Common myeloid progenitor, CD34-positive (primary cell): ENCODE measurements at places on chromosomes 1 and 21.

GRCh38 chr1:155070721-155071569 is 7.4 kb downstream of the EFNA4 start:
- peak overlapping the region; percentile 56 for H3K4me3 ChIP-seq
- H3K4me1 ChIP-seq, result no peaks in the 10 kb centered on the region
- no peaks in the 10 kb centered on the region for H3K36me3 ChIP-seq
- no peaks in the 10 kb centered on the region for H3K27me3 ChIP-seq
- no peak overlapping the region for H3K27ac ChIP-seq
- DNase-seq, result peak; percentile 94

DNA sequence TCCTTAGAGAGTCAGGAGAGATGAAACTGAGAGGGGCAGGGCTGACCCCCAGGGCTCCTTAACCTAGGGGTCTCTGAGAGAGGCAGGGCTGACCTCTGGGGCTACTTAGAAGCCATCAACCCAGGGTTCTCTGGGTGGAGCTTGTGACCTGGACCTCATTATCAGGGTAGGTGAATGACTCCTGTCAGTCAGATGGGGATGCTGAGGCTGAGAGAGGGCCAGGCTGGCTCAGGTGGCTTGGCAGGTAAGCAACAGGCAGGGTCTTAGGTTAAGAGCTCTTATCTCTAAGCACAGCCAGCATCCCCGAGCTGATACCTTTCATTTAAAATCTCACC is 160.9 kb downstream of the PTPRU start:
- no peak for DNase-seq
- no peaks in the 10 kb centered on the region for H3K36me3 ChIP-seq
- H3K4me3 ChIP-seq, result no peak overlapping the region
- H3K4me1 ChIP-seq, result no peaks in the 10 kb centered on the region

- H3K27ac ChIP-seq, result no peak overlapping the region
- no peaks in the 10 kb centered on the region for H3K27me3 ChIP-seq
- H3K4me3 ChIP-seq, result no peak overlapping the region
- DNase-seq, result no peak
- H3K36me3 ChIP-seq, result no peaks in the 10 kb centered on the region
Observed at GRCh38 chr1:59438058-59438560, 141.2 kb downstream of the FGGY start.

- H3K27ac ChIP-seq, result no peak overlapping the region
- H3K36me3 ChIP-seq, result no peaks in the 10 kb centered on the region
- DNase-seq, result no peak
- peaks cover 3% of the 10 kb centered on the region for H3K4me1 ChIP-seq
- no peaks in the 10 kb centered on the region for H3K27me3 ChIP-seq
Observed at GRCh38 chr1:86696522-86696921, 7.9 kb upstream of the SH3GLB1 start.

GRCh38 chr1:101738475-101738874 is 258.3 kb downstream of the OLFM3 start:
- no peak for DNase-seq

- no peaks in the 10 kb centered on the region for H3K4me1 ChIP-seq
- no peaks in the 10 kb centered on the region for H3K27me3 ChIP-seq
- no peak overlapping the region for H3K27ac ChIP-seq
- no peak for DNase-seq
- no peak overlapping the region for H3K4me3 ChIP-seq
Observed at GRCh38 chr21:28344985-28345384, 647.7 kb downstream of the LTN1 start.

DNA sequence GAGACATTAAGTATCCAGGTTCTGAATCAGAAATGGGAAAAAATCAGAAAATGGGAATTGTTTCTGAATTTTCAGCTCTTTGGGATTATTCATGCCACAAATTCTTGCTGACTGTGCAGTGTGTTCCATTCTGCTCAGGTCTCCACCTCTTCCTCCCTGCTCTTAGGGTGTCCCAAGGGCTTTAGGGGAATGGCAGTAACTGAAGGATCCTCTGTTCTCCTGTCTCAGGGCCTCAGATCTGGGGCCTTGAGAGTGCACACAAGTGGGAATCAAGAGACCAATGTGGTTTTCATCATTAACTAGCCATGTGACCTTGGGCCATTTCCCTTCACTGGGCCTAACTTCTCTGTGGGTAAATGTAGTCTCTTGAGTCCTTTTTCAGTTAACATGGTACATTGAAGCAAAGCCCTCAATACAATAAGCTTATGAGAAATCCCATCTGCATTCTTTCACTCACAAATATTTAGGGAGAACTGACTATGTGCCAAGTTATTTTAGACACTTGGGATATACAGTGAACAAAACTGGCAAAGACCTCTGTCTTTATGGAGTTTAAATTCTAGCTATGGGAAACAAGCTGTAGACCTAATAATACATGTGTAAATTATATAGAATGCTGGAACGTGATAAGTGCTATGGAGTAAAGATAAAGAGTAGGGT is 75.7 kb upstream of the SPATA6 start:
- H3K27me3 ChIP-seq, result no peaks in the 10 kb centered on the region
- H3K27ac ChIP-seq, result no peak overlapping the region
- DNase-seq, result no peak

DNA sequence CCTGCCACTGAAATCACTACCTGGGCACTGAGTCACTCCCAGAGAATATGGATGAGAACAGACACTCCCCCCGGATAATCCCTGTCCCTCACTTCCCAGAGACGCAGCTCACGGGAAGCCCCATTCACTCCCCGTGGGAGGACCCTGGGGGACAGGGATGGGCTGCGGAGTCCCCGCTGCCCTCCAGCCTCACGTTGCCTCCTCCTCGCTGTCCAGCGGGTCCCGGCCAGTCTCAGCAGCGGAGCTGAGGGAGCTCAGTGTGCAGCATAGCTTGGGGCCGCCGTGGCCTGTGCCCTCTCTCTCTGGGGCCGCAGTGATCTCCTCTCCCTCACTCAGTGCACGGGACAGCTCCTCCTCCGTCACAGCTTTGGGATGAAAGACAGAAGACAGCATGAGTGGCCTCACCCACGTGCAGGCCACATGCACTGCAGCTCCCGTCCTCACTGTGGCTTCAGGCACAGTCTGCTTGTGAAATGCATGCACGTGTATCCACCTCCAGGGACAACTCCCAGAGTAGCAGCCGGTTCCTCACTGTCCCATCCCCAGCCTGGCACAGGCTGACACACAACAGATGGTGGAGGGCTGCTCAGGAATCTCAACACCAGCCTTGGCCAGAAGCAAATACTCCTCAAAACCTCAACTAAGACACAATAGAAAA is 7.4 kb downstream of the CFAP410 start:
- H3K4me3 ChIP-seq, result no peak overlapping the region
- H3K4me1 ChIP-seq, result no peaks in the 10 kb centered on the region
- no peak for DNase-seq
- no peaks in the 10 kb centered on the region for H3K27me3 ChIP-seq
- H3K36me3 ChIP-seq, result peaks cover 34% of the 10 kb centered on the region

DNA sequence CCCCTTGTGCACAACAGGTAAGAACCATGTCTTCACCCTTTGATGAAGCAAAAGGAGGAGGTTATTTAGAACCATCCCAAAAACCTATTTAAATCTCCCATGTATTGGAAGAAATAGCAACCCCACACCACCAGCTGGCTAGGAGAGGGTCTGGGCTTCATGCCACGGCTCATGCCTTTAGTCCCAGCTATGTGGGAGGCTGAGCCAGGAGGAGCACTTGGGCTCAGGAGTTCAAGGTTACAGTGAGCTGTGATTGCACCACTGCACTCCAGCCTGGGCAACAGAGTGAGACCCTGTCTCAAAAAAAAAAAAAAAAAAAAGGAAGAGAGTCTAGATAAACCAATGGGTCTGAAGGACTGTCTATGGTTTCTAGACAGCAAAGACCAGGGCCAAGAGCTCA is 197.9 kb upstream of the COA6 start:
- no peak for DNase-seq
- no peaks in the 10 kb centered on the region for H3K36me3 ChIP-seq
- peaks cover 13% of the 10 kb centered on the region for H3K4me1 ChIP-seq
- H3K27ac ChIP-seq, result no peak overlapping the region

GRCh38 chr1:1199141-1199960 is 7.0 kb downstream of the TNFRSF18 start:
- no peak overlapping the region for H3K27ac ChIP-seq
- H3K36me3 ChIP-seq, result no peaks in the 10 kb centered on the region
- H3K4me1 ChIP-seq, result peaks cover 21% of the 10 kb centered on the region

DNA sequence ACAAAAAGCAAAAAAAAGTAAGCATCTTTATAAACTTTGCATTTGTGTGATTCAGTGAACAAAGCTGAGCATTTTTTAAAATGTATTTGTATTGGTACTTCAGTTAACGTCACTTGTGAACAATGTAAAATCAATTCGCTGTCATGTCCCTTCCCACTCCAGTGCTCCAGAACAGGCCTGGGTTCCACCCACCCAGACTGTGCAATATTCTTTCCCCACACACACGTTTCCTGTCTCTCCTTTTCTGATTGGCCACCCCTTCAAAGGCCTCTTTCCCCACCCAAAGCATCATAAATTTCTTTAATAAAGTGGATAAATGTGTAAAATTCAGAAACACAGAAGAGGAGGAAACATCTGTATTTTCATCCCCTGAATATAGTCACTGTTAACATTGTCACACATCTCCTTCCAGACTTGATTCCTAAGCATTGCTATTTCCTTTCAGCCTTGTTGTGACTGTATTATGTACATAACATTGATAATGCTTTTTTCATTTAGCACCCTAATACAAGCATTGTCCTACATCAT is 12.0 kb downstream of the CLEC20A start:
- H3K27me3 ChIP-seq, result no peaks in the 10 kb centered on the region
- H3K4me1 ChIP-seq, result peaks cover 30% of the 10 kb centered on the region
- no peaks in the 10 kb centered on the region for H3K36me3 ChIP-seq
- no peak overlapping the region for H3K27ac ChIP-seq
- no peak overlapping the region for H3K4me3 ChIP-seq

DNA sequence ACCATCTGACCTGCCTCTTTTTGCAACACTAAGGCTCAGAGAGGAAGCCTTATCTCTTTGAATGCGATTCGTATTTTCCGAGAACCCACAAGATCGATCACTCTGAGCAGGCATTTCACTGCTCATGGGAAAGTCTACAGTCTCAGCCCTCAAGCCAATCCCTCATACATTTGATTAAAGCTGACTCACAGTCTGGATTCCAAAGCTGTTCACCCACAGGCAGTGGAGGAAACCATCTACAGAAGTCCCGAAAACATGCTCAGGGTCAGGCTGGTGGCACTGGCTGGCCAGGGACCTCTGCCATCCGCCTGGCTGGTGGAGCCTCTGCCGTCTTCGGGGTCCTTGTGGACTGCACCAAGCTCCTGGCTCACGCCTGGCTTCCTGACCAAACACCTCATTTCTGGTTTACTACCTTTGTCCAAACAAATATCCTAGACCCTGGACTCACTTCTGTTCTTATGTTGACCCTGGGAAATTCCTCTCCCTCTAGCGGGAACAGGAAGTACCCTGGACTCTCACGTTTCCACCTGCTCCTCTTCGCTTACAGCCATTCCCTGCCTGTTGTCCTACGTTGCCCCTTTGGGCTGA is 650.0 kb downstream of the SMYD3 start:
- H3K4me3 ChIP-seq, result no peak overlapping the region
- H3K27me3 ChIP-seq, result no peaks in the 10 kb centered on the region
- DNase-seq, result no peak
- no peak overlapping the region for H3K27ac ChIP-seq

GRCh38 chr1:67261680-67262079 is 46.0 kb upstream of the IL12RB2 start:
- H3K4me1 ChIP-seq, result peaks cover 15% of the 10 kb centered on the region
- H3K36me3 ChIP-seq, result no peaks in the 10 kb centered on the region
- H3K27ac ChIP-seq, result no peak overlapping the region
- DNase-seq, result peak; percentile 58

DNA sequence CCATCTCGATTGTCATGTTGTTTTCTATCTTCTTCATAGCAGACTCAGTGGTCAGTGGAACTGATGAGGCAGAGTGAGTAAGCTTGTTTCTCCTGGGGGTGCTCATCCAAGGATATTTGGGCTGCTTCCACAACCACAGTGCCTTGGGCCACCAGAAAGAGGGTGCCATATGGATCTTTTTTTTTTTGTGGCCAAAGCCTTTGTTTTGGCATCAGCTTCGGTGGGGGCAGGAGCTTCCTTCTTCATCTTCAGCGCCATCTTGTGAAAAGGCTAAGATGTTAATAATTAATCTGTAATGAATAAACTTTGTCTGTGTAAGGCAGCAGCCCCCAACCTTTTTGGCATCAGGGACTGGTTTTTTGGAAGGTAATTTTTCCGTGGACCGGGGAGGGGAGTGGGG is 6.6 kb upstream of the PLPP3 start:
- no peaks in the 10 kb centered on the region for H3K36me3 ChIP-seq
- no peaks in the 10 kb centered on the region for H3K4me1 ChIP-seq
- no peak for DNase-seq

DNA sequence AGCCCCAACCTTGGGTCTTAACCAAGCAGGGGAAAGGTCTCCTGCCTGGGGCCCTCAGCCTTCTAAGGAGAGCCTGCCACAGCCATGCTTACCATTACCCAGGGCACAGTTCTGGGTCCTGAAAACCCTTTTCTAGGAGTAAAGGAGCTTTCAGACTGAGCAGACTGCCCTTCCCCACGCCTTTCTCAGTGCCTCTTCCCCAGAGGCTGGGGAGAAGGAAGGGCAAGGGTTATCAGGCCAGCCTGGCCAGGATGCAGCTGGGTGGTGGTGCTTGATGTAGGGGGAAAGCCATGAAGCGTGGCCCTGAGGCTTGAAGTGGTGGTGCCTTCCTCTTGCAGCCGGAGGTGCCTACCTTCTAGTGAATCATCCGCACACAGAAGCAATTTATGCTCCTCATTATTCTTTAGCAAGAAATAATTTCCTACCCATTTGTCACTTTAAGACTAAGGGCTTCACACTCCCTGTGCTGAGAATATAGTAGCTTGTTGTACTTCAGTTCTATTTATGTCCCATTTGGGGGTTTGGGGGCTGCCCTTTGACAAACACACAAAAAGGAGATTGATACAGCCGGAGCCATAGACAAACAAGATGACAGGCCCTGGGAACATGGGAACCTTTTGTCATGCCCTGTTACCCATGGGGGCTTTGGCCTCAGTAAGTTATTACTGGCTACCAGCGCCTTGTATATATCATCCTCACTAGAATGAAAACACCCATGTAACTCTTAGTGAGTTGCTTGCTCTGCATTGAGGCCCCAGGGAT is 40.7 kb downstream of the MAN1C1 start:
- H3K4me3 ChIP-seq, result no peak overlapping the region
- no peaks in the 10 kb centered on the region for H3K27me3 ChIP-seq
- no peak overlapping the region for H3K27ac ChIP-seq
- peaks cover 17% of the 10 kb centered on the region for H3K4me1 ChIP-seq
- H3K36me3 ChIP-seq, result no peaks in the 10 kb centered on the region
- DNase-seq, result peak; percentile 86

DNA sequence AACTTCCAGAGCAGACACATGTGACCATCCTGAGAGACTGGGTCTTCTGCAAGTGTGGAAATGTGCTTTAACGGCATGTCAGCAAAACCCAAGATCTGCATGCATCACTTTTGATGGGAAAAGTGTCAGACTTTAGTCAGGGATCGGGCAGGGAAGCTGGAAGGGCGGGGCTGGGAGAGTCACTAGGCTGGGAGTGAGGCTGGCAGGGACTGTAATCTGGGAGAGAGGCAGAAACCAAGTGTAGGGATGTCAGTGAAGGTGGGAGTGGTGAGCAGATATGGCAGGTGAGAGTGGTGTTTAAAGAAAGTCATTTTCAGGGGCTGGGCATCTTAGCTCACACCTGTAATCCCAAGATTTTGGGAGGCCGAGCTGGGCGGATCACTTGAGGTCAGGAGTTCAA is 11.3 kb downstream of the CDA start:
- H3K4me1 ChIP-seq, result peaks cover 10% of the 10 kb centered on the region
- H3K27me3 ChIP-seq, result no peaks in the 10 kb centered on the region
- no peak overlapping the region for H3K4me3 ChIP-seq
- H3K36me3 ChIP-seq, result no peaks in the 10 kb centered on the region
